ENCODE measurements at places on chromosomes 13 and 19.

- no peak for DNase-seq
These were observed 450.9 kb upstream of the GPC6 start for GRCh38 chr13:92775658-92776057.

- no peak for DNase-seq
These were observed 11.3 kb upstream of the IGSF23 start for GRCh38 chr19:44602081-44602480.

GRCh38 chr13:107608736-107609135 lies 606.6 kb downstream of the LIG4 start:
- DNase-seq, result no peak

DNA sequence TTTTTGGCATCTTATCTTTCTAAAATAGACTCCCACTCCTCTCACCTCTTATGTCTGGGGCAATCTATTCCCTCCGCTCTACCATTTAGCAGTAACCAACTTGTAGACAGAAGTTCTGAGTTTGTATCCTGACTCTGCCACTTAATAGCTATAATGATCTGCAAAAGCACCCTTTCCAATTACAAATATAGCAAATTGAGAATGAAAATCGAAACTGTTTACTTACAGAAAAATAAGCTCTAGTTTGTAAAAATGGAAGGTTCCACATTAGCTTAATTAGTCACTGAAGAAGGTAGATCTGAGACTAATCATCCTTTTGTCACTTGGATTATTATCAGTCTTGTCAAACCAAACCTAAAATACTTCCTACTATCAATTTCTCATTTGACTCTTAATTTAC lies 409.3 kb downstream of the DIAPH3 start:
- no peak for DNase-seq

- DNase-seq, result peak; percentile 23
These were observed 15.0 kb downstream of the ZNF350 start for GRCh38 chr19:51971624-51972023.

All from hematopoietic multipotent progenitor cell treated with erythropoietin and hydrocortisone succinate and interleukin-3 and kit ligand, for 8 days (in vitro differentiated cells).